ENCODE measurements at places on chromosomes 2 and 18. TPM values are rescaled to one million over a fixed set of nuclear protein-coding genes. Genes with fewer than 3 reads are reported as not detected.

The ANKRD30B gene
- 0.02 TPM for polyA plus RNA-seq

The SP140 gene
- polyA plus RNA-seq = 10.5 TPM

The CYP27C1 gene
- 0.05 TPM for polyA plus RNA-seq

The LOXHD1 gene
- 0.09 TPM for polyA plus RNA-seq

The OR6B2 gene
- not detected for polyA plus RNA-seq

The TUBB8B gene
- polyA plus RNA-seq = 1.2 TPM

The SP100 gene
- 97.7 TPM for polyA plus RNA-seq

The PRKAG3 gene
- 0.07 TPM for polyA plus RNA-seq

The SP9 gene
- polyA plus RNA-seq = 0.07 TPM

The RFTN2 gene
- polyA plus RNA-seq = 0.73 TPM

All from thymus (tissue), 14 donors.